Ureter (tissue), 1 donor: ENCODE measurements at places on chromosomes 7 and 10.

- no peak for DNase-seq
Observed at GRCh38 chr10:50510517-50511473, 113.0 kb downstream of the SGMS1 start.

- peak; percentile 49 for DNase-seq
Observed at GRCh38 chr10:101467286-101467770, 113.4 kb downstream of the BTRC start.

DNA sequence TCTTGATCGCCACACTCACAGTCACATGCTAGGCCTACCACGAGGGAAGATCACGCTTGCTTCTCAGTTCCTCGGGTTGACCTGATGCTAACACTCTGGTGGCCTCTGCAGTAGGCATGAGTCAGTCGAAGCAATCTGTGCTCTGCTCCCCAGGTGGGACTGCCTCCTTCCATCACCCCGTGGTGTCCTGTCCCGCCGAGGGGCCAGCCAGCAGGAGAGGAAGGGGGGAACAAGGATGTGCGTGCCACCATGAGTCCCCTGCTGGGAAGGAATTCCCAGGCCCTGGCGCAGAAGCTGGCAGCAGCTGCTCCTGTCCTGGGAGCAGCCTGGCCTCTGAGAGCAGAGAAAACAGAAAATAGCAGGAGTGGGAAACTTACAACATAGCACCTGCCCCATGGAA, 695.0 kb upstream of the NRP1 start:
- no peak for DNase-seq

GRCh38 chr10:60649485-60650377, 128.5 kb upstream of the CDK1 start:
- no peak for DNase-seq

- no peak for DNase-seq
Observed at GRCh38 chr10:131418681-131419080, 107.2 kb upstream of the TCERG1L start.

DNA sequence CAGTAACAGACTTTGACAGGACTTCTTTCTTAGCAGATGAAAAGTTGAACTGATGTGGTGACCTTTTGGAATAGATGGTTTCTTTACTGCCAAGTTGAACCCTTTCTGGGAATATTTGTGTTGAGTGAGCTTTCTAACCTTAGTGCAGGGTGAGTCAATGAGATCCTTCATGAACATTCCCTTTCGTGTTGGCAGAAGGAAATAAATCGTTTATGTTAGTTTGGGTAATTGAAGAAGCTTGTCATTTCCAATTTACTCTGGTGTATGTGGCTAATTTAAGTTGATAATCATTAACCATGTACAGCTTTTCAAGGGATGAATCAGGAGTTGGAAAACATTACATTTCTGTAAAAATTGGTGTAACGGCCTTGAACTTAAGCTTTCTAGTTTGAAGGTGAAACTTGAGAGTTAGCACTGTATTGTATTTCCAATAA, 43.4 kb downstream of the PTTG1IP2 start:
- no peak for DNase-seq

DNA sequence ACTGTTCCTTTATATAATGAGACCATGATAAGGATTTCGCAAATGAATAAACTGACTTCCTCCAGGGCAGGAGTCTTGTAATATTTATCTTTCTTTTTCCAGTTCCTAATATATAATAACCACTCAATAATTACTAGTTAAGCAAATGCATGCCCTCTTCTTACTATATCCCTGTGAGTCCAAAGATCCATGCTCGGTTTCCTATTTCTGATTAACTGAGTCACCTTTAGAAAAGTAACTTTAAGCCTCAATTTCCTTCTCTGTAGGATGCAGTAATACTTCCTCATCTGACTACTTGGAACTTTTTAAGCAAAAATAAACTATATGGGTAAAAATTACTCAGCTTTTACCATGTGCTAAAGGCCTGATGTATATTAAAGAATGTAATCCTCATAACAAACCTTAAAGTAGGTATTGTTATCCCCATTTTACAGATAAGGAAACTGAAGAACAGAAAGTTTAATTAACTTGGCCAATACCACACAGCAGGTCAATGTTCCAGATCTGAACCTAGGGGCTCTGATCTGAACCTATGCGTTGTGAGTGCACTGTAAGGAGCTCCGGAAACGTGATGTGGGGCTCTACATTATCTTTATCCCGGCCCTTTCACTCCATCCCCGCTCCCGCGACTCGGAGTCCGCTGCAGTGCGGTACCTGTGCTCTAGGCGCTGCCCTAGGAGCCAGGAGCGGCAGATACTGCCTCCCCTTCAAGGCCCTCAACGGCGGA, 458 bp downstream of the COX15 start:
- no peak for DNase-seq

DNA sequence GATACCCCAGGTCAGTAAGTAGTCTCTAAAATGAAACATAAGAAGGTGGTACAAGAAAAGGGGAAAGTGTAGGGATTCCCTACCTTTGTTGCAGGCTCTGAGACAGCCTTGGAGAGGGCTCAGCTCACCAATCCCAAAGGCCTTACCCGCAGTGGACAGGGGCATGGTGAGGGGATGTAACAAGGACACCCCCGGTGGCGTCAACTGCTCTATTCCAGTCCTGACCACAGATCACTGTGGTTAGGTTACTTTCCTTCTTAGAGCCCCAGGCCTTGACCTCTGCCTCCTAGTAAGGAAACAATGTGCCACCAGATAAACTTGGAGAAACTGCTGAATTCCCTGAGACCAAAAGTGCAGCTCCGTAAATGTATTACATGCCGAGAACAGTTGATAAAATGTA, 17.5 kb downstream of the PLXNA4 start:
- no peak for DNase-seq

- no peak for DNase-seq
Observed at GRCh38 chr10:99754670-99755069, 22.6 kb downstream of the CUTC start.

- DNase-seq = no peak
Observed at GRCh38 chr7:134714470-134715205, 64.8 kb upstream of the CALD1 start.

DNA sequence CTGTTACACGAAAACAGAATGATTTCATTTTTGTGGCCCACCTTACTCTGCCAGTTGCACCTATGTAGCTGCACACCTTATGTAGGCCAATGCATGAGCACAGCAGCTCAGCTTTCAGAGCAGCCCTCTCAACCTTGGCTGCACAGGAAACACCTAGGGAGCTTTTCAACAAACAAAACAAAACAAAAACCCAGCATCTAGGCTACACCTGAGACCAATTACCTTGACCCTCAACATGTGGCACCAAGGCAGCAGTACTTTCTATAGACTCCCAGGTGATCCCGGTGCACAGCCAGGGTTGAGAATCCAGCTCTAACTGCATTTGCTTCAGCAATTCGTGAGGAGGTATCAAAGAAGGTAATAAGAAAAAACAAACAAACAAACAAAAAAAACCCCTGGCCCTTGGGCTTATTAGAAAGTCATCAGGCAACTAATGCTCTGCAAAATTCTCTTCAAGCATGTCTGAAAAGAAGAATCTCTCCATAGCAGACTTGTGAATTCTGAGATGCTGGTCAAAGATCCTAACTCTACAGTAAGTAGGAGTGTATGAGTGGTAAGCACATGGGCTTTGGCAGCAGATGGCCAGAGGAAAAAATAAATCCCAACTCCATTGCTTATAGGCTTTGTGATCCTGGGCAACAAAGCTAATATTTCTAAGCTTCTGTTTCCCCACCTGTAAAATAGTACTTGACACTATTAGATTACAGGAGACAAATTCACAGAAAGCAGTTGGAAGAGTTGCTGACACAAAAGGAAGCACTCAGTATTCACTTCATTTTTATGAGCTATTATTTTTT, 113.4 kb upstream of the NOBOX start:
- DNase-seq = no peak

DNA sequence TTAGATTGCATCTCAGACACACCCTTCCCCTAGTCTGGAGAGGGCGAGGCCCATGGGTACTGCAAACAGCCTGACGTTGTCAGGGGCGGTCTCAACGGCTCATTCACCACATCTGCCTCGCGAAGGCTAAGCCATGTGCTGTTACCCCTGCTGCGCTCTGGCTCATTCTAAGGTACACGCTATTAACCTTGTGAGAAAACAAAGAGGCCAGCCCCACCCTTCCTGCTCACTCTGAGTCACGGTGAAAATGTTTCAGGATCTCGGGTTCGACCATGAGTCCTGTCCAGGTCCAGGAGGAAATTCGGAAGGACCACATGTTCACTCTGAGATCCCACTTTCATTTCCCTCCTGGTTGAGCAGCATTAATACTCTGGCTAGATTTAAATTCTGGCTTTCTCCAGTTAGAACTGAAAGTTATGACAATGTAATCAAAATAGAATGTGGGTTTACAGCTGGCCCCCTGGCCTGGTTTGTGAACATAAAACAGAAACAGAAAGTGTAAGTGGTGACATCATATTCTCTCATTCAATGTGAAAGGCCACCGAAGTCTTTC, 55.2 kb downstream of the EGFR start:
- peak; percentile 77 for DNase-seq

GRCh38 chr10:47047577-47048525, 136.6 kb downstream of the PTPN20 start:
- DNase-seq = peak; percentile 80

DNA sequence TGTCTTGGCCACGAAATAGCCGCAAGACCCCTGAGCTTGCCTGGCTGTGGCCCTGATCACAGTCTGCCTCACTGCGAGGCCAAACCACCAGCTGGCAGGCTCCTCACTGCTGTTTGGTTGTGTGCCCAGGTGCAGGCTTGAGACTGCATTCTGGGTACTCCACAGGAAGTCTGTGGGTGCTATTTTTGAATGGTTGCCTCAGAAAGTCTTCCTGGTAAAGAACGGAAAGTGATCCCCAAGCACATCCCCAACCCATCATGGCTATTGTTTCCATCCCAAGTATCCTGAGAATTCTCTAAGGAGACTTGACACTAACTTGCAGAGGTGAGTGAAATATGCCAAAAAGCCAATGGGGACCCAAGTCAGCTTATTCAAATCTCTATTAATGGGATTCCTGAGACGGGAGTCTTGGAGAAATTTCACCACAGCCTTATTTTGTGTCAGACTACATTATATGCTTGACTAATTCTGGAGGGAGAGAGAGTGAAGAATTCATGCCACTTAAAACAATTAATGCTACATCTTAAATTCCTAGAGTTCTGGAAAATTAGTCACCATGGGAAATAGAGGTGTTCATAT, 170.9 kb downstream of the RAMP3 start:
- DNase-seq = no peak

GRCh38 chr10:44068716-44069482, 316.0 kb downstream of the CXCL12 start:
- no peak for DNase-seq

DNA sequence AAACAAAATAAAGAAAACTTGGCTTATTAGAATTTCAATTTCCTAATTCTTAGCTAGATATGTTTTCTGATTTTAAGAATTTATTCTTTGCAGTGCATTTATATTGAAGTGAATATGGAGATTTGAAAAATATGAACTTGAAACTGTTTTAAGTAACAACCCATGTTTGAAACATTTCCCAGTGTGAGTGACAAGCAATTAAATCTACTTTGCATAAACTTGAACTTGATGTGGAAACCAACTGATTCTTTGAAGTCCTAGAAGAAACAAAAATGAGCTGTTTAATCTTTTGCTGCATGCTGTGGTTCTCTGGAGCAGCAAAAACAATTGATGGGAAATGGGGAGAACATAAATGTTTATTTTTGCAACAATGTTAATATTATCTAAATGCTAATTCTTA, 430.2 kb downstream of the ARL4A start:
- DNase-seq = no peak

- DNase-seq = peak; percentile 73
Observed at GRCh38 chr10:94320285-94320914, 42.3 kb downstream of the NOC3L start.

DNA sequence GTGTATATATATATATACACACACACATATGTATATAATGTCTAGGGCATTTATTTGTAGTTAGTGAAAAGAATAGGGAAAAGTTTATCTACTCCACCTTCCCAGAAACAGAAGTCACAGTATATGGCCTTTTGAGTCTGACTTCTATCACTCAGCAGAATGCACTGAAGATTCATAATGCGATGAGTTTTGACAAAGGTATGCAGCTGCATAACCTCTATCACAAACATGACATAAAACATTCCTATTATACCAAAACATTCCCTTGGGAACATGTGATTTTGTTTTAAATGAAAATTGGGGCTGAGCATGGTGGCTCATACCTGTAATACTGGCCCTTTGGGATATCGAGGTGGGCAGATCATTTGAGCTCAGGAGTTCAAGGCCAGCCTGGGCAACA, 137.3 kb upstream of the EEPD1 start:
- no peak for DNase-seq

- DNase-seq = no peak
Observed at GRCh38 chr7:150340875-150341262, 560 bp downstream of the RARRES2 start.
